ENCODE measurements at places on chromosomes 5 and 9.

DNA sequence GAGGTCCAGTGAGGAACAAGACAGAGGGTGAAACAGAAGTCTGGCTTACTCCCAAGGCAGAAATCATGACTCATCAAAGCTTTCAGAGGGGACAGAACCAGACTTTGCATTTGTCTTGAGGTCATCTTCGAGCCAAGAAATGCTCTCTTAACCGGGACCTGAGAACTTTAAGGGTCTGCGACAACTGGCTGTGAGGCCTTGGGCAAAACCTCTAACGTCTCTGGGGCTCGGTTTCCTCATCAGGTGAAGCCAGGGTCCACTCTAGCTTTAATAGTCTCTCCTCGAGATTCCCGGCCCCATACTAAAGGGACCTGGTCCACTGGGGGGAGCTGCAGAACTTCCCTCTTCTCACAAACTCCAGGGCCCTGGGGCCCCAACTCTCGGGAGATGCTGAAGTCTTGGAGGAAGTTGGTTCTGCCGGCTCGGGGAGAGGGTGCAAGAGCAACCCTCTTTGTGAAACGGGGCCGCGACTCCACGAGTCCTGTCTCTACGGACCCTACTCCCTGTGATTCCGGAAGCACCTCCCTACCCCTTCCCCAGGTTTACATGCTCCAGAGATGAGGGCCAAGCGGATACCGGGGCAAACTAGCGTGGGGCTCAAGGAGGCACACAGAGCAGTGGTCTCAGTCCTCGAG, 2.6 kb downstream of the GLIS3 start:
- peak; percentile 61 for DNase-seq

DNA sequence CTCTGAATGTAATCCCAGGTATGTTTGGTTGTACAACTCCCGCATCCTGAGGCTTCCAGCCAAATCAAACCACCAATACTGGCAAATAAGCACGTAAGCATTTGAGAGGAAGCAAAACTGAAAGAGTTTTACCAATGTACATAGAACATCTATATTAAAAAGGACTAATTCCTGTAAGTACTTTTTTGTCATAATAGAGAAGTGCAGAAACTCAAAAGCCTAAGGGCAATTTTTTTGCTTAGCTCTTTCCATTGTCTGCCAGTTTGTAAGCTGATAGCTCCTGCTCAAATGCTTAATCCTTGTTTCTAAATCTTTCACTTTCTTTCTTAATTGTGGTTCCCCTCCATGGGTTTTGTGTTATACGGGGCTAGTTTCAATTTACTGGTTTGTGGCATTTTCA, 1151.8 kb downstream of the CDH12 start:
- no peak for DNase-seq

- DNase-seq = no peak
These were observed 10.7 kb upstream of the SLC2A8 start for GRCh38 chr9:127386249-127386648.

DNA sequence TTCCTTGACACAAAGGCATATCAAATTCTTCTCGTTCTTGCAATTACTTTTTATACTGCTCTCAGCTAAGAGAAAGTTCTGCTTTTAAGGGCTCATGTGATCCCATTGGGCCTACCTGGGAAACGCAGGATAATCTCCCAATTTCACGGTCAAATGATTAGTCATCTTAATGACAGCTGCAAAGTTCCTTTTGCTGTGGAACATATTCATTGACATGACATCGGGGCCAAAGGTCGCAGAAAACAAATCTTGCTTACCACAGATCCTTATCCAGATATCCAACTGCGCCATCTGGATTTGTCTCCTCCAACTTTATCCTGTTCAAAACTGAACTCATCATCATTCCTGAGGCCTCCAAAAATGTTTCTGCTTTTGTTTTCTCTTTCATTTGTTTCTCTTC, 1085.6 kb upstream of the WWC1 start:
- no peak for DNase-seq

GRCh38 chr9:93136011-93136440, 2.0 kb upstream of the NINJ1 start:
- no peak for DNase-seq

DNA sequence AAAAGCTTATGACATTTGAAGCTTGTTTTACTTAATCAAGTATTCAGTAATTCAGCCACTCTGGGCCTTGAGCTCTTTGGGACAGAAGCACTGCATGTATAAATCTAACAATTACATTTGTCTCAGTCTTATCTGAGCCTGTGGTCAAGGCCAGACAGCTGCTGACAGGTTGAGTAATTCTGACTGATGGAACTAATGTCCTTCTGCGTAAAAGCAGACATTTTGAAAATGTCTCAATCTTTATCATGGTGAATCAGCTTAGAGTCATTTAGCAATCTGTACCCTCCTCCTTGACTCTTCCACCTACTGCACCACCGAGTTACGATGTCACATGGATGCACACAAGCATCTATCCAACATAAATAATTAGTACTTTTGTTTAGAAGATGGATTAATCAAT, 400.0 kb downstream of the ARRDC3 start:
- DNase-seq = no peak

- no peak for DNase-seq
These were observed 26.4 kb upstream of the CTNNA1 start for GRCh38 chr5:138726848-138727247.

DNA sequence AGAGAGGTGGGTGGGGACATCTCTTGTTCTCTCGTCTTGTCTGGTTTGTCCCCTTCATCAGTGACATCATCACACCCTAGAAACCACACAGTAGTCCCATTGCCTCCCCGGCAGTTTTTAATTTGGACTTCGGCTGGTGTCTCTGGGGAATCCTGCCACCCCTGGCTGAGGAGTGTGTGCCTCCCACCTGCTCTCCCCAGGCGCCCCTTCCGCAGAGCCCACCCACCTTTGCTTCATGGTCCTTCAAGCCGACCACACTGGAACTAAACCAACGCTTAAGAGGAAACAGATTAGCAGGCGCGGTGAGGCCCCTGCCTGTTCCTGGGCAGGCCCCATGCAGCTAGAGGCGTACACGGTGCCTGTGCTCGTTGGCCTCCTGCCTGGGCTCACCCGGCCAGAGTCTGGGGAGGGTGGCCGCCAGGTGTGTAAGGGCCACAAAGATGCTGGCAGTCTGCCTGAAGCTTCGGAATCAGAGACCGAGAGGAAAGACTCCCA, 107.6 kb upstream of the SPRY4 start:
- peak; percentile 54 for DNase-seq

DNA sequence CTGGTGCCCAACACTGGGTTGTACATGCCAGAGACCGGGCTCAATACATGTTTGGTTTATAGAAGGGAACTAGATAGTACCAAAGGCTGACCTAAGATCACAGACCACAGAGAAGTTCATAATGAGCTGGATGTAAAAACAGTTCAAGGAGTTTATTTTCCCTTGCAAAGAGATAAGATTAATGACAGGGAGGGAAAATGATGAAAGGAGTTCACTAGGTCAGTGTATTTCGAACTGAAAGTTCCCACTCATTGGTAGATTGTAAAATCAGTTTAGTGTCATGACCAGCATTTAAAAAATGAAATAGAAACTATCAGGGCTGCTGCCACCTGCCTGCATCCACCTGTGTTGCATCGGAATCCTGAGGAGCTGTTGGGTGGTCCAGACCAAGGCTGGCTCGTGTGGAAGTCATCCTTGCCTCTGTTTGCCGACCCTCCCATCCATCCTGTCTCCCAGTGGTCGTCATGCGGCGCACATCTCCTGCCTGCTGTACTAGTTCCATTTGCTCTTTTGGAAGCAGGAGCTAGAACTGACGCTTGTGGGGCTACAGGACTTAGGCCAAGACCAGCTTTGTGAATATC, 21.1 kb downstream of the TBC1D2 start:
- DNase-seq = no peak

DNA sequence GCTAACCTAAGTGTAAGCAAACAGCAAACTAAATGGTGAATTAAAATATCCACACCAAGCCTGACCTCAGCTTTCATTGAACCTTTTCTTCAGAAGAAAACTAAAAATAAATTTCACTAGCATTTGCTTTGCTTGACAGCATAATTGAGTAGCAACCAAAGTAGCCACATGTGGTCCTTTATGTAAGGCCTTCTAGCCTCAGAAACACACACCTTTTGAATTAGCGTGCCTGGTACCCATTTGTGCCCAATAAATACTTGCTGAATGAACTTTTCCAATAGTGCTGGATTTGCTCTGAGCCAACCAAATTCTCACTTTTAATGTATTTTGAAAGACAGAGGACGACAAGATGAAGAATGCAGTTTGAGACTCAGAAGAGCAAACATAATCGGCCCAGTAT, 2.1 kb upstream of the NIPBL start:
- DNase-seq = no peak

DNA sequence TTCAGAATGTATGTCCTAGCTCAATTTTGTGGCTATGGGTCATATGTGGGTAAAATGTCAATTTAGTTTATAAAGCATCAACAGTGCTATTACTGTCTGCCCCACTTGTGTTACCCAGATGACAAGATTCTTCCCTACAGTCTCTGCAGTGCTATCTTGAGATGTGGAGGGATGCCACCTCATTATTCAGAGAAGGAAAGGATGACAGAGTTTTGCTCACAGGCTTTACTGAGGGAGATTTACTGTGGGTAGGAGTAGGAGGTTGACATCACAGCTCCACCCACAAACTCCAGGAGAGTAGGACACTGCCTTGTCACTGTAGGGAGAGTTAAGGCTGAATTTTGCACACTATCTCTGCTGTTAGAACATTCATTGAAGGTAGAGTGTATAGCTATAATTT, 359.3 kb downstream of the HTR1A start:
- no peak for DNase-seq

DNA sequence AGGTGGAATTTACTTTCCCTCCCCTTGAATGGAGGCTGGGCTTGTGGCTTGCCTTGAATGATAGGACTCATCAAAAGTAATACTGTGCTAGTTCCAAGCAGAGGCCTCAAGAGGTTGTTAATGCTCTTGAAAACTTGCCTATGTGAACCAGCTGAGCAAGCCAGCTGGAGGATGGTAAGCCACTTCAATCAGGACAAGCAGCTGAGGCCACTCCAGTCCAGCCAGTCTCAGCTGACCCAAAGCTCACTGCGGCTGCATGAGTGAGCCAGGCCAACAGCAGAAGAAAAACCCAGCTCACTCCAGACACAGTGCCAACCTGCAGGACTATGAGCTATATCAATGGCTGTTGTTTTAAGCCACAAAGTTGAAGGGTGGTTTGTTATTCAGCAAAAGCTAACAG, 182.8 kb downstream of the MCTP1 start:
- no peak for DNase-seq

DNA sequence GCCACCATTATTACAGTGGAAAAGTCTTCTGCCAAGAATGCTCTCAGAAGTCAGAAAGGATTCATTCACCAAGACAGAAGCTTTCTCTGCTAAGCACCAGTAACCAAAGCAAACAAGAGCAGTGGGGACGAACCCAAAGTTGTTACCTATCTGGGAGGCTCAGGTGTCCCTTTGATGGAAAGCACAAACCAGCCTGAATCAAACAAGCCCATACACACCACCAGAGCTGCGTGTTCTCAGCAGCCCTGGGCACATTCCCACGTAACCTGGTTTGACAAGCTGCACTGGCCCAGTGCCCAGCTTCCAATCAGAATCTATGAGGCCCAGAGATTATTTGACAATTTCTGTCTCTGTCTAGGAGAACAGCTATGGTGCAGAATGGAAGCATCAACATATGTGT, 252.6 kb downstream of the ACTL7B start:
- DNase-seq = no peak

GRCh38 chr9:34550016-34550680, 27.4 kb upstream of the ENHO start:
- no peak for DNase-seq

DNA sequence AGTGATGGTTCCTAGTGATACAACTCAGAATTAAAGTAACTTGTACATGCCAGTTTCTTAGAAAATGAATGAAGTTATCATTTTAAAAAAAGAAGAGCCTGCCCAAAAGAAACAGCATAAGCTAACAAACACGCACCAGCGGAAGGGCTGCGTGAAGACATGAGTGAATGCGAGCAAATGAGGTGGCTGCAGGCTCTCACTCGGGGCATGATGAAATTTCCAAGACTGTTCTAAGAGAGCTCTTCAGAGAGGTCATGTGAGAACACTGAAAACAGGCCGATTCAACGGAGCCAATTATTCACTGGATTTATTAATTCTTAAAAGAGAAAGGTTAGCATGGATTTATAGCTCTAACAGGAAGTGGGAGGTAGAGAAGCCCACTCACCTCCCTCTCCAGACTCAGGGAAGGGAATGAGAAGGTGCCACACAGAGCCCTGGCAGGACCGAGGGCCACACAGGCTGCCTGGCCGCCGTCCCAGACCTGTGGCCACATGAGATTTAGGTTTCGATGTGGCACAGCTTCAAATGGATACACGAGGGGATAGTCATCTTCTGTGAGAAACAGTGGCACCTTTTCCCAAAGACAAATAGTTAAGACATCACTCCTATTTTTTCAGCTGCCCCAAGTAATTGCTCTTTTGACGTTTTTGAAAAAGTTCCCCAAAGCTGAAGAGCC, 55.5 kb downstream of the HABP4 start:
- no peak for DNase-seq

DNA sequence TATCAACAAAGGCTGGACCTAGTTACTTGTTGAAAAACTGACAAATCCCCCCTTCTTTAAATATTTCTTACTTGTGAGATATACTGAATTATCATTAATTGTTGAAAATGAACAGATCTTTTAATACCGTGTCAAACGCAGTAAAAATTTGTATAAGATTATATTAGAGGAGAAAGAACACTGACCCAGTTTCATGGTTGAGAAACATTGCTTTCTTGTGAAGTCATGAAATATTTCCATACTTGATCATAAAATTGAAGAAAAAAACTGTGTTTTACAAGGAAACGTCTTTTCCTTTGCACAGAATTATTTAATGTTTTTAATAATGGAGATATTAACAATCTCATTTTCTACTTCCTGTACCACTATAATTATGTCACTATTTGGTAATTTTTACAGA, 45.8 kb downstream of the MOCS2 start:
- no peak for DNase-seq

- DNase-seq = no peak
These were observed 16.7 kb downstream of the IFNB1 start for GRCh38 chr9:21060919-21061561.

DNA sequence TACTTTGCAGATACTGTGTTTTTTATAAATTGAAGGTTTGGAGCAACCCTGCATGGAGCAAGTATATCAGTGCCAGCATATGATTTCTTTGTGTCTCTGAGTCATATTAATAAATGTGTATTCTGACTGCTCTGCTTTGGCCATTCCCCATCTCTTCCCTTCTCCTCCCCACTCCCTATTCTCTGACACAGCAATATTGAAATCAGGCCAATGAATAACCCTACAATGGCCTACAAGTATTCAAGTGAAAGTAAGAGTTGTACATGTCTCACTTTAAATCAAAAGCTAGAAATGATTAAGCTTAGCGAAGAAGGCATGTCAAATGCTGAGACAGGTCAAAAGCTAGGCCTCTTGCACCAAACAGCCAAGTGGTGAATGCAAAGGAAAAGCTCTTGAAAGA, 82.2 kb upstream of the TLX3 start:
- no peak for DNase-seq

DNA sequence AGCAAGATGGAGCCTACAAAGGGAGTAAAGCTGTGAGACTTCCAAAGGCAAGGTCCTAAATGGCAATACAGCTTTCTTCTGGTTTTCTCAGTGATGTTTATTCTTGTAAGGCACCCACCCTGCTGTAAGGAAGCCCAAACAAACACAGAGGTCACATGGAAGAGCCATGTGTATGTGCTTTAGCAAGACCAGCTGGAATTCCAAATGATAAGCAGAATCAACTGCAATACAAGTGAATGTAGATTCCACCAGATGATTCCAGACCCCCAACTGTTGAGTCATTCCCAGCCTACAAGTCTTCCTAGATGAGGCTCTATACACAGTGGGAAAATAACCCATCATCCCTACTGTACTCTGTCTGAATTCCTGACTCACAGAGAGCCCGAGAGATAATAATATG, 122.8 kb downstream of the DEPDC1B start:
- no peak for DNase-seq

- DNase-seq = no peak
These were observed 201.2 kb upstream of the CDKN2B start for GRCh38 chr9:22210262-22210661.
